NCI-H1436 treated with DMSO at 0.1 percent for 48 hours (cell line): ENCODE measurements at places on chromosomes 5 and 9.

DNA sequence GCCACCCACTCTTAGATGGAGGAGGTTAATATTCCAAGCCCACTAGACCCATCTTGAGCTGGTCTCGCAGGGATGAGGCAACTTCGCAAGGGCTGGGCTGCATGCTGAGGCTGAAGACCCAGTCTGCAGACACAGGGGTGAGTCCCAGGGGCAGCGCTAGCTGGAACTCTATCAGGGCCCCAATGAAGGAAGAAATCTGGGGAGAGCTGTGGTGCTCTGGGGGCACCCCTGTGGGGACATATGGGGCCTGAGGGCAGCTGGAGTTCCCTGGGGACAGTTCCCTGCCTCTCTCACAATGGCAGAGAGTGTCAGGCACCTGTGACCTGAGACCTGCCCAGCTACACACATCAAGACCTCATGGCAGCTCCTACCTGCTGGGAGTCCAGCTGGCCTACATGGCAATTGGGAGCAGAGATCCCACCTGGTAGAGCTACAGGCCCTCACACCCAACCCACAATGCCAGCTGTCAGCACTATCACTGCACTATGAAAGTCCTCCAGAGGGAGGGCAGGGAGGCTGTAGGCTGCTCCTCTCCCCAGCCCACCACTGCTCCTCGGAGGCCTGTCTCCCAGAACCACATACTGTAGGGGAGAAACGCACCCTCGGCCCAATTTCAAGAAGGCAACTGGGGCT is 202.2 kb downstream of the GABBR2 start:
- no peak for DNase-seq

- DNase-seq, result no peak
These were observed 15.0 kb upstream of the GPX3 start for GRCh38 chr5:151005187-151005949.

- no peak for DNase-seq
These were observed 169.2 kb downstream of the HINT1 start for GRCh38 chr5:130995851-130996250.

DNA sequence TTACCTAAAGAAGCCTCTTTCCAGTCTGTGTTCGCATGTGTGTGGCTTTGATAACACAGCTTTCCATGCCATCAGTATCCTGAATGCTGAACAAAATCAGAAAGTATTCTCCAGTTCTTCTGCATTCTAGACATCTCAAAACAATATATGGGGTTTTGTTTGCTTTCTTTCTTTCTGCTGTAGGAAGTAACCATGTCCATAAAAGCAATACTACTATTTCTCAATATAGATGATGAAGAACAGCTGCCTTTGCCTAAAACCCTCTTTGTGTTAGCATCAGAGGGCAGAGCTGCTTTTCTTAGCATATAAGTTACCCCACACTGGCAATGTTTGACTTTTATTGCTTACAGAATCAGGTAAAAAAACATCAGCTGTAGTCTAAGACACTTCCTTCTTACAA is 963.6 kb downstream of the CDH12 start:
- no peak for DNase-seq

DNA sequence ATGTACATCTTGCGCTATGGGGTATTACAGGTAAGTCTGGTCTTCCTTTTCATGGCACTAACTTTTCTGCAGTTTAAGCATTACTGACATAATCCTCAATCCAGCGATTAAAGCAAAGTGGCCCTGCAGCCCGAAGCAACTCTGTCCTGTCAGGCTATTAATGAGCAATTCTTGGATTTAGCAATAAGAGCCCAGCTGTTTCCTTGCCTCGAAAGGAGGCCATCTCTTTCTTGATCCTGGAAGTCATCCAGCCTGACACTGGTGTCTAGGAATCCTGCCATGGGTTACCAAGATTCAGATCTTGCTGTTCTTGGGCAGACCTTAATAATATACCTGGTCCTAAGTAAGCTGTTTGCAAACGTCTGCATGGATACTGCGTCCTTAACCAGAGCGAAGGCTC is 102.0 kb downstream of the RFK start:
- DNase-seq, result no peak

- DNase-seq, result peak; percentile 6
These were observed 94.3 kb upstream of the STK32A start for GRCh38 chr5:147140558-147140957.

- DNase-seq, result no peak
These were observed 370.0 kb downstream of the ZSWIM6 start for GRCh38 chr5:61701877-61702602.

DNA sequence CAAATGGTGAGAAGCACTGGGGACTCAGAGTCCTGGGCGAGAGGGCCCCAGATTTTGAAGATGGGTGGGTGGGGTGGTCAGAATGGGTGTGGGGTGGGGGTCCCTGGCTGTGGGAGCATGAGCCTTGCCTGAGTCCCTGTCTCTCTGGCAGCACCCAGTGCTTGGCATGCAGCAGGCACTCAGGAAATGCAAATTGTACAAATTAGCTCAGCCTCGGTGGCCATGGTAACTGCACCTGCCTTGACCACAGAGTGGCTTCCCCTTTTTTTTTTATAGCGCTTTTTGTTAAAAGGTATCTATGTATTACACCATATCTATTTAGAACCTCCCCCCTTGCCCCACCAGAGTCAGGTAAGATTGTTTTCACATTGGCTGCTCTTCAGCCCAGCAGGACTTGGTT is 19.2 kb upstream of the PITX1 start:
- DNase-seq, result no peak

DNA sequence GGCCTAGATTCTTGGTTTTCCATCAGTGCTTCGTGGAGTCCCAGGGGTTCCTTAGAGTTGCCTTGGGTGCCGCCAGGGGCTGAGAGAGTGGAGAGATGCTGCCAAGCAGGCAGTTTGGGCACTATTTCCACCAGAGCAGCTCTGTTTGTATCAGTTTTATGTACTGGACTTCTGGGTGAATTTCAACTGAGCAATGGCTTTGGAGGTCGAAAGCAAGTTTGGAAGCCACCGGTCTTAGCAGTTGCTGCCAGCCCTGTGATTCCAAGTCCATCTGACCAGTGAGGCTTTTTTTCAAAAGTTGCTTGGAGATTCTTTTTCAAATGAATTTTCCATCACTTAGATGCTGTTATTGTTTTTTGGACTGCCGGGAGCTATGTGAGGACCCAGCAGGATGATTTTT is 68.5 kb downstream of the ANGPTL2 start:
- DNase-seq, result no peak

DNA sequence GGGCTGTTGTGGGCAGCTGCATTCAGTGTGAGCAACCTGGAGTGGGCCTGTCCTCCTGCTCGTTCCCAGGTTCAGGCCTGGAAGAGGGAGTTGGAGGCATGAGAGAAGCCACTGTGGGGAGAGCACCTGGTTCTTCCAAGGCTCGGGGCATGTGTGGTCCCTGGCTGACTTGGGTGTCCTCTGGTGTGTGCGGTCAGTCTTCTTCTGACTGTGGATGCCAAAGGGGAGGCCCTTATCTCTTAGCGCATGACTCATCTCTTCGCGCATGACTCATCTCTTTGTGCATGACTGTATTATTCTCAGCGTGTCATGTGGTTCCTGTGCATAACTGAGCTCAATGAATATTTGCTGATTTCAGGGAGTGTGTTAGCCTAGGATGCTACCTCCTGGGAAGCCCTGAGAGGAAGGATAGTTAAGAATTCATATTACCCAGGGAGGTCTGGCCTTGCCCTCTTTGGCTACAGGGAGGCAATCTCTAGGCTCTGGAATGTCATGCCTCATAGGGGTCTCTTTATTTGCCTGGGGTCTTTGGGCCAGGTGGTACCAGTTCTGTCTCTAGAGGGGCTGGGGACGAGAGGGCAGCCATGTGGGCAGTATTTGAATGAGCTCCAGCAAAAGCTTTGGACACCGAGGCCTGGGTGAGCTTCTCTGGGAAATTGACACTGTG is 188.7 kb downstream of the HSPA4 start:
- DNase-seq, result no peak

GRCh38 chr5:102277144-102277543 is 18.9 kb downstream of the SLCO4C1 start:
- DNase-seq, result no peak

DNA sequence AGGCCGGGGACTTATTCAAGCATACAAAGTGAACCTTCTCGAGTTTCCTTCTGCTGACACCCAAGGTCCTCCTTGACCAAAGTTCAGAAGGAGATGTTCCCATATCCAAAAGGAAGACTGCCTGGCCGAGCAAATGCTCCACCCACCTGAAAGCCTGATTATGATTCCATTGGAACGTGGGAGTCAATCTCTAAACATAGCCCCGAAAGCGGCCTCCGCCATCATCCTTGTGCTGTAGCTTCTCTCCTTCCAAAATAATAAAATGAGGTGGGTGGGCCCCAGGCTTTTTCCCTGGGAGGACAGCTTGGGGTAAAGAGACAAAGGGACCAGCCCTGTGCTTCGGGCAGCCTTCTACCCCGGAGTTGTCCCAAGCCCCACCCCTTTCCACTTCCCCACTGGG is 355.6 kb upstream of the SLC30A5 start:
- DNase-seq, result no peak

GRCh38 chr5:8751971-8752370 is 793.9 kb downstream of the SEMA5A start:
- DNase-seq, result no peak

DNA sequence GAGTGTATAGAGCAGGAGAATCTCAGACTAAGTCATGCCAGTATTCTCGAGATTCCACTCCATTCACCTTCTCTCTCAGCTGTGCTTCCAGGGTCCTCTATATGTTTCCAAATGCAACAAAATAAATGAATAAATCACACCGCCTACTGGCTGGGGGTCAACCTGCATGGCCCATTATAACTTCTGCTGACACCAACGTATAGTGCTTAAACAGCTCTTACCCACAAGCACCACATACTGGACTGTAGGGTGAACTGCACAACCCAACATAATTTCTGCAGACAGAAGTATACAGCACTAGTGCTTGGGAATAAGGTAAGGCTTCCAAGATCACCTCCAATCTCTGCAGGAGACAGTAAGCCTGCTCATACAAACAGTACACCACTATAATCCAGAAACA is 33.1 kb upstream of the HTR4 start:
- DNase-seq, result no peak

GRCh38 chr5:145479271-145479670 is 355.9 kb downstream of the PRELID2 start:
- no peak for DNase-seq

GRCh38 chr9:116271991-116272390 is 118.4 kb downstream of the PAPPA start:
- DNase-seq, result no peak

- no peak for DNase-seq
These were observed 33.4 kb upstream of the CSNK1G3 start for GRCh38 chr5:123478546-123478945.
